H9 (cell line): ENCODE measurements at places on chromosomes 12 and 14.

GRCh38 chr12:47590771-47591360, 115.0 kb downstream of the RPAP3 start:
- no peak for DNase-seq
- no peak overlapping the region for H3K27ac ChIP-seq

DNA sequence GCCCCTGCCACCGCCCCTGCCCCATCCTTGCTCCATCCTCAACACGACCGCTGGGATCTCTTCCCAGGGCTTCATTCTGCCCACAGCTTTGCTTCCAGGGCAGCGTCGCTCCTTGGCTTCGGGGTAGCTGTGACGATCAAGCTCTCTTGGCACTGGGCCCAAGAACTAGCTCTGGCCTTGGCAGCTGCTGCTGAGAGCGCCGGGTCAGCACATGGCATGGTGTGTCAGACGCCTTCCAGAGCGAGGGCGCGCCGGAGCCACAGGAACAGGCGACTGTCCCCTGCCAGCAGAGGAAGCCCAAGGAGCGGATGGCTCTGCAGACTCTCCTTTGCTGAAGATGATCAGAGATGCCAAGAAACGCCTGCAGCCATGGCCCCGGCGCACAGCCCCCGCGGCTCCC, 15.9 kb downstream of the RAB35 start:
- H3K27ac ChIP-seq: no peak overlapping the region
- DNase-seq: no peak
- H3K4me3 ChIP-seq: no peak overlapping the region
- no peaks in the 10 kb centered on the region for H3K4me1 ChIP-seq
- H3K27me3 ChIP-seq: no peaks in the 10 kb centered on the region

DNA sequence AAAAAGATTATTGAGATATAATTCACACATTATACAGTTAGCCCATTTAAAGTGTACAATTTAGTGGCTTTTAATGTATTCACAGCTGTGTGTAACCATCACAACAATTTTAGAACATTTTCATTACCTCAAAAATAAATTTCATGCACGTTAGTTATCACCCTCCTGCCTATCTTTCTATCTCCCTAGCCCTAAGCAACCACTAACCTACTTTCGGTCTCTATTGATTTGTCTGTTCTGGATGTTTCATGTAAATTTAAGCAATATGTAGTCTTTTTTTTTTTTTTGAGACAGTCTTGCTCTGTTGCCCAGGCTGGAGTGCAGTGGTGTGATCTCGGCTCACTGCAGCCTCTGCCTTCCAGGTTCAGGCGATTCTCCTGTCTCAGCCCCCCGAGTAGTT, 439.4 kb downstream of the PCNX1 start:
- no peak overlapping the region for H3K27ac ChIP-seq
- no peaks in the 10 kb centered on the region; the same call in 2 of the 3 replicates for H3K36me3 ChIP-seq
- H3K27me3 ChIP-seq: no peaks in the 10 kb centered on the region
- no peak overlapping the region for H3K4me3 ChIP-seq
- no peaks in the 10 kb centered on the region; the same call in 1 of the 2 replicates for H3K4me1 ChIP-seq

- no peak overlapping the region for H3K27ac ChIP-seq
- H3K36me3 ChIP-seq: peaks cover 4% of the 10 kb centered on the region; the same call in 1 of the 2 replicates
- no peak for DNase-seq
- H3K4me3 ChIP-seq: no peak overlapping the region
Measured at GRCh38 chr12:64147011-64147631, 75.0 kb downstream of the KICS2 start.

DNA sequence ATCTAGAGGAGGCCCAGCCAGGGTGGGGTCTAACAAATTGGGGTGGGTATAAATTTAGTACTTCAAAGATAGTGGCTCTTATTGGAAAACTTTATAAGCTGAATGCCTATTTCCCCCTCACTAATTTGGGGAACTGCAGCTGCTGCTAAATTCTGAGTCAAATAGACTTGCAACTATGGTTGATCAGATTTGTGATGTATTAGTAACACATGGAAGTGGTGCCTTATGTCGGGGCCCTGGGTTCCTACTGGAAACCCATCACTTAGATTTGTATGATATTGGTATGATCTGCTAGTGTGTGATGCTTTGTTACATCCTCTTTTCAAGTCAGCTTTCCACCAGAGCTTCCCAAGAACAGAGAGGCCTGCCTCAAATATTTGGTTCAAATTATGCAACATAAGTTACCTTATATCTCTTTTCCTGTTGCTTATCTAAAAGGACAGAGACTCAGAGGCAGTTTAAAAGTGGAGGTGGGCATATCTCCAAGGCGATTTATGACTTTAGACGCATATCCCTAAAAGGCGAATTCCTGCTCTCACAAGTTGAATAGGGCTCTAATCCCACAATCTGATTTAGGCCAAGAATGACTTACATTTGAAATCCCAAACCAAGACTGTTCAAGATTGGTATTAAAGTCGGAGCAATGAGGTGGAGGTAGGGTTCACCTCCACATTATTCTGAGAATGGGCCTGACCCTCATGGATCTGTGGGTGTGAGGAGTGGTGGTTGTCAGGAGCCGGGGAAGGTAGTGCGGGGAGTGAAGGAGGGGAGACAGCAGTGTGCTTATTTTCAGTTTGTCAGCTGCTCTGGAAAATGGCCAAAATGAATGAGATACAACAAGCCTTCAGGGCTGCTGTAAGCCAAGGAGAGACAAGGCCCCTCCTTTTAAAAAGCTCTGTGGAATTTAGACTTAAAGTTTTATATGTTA, 425.8 kb downstream of the RAD51B start:
- DNase-seq: no peak
- no peak overlapping the region for H3K4me3 ChIP-seq
- peaks cover 9% of the 10 kb centered on the region; the same call in 1 of the 2 replicates for H3K4me1 ChIP-seq
- no peak overlapping the region for H3K27ac ChIP-seq
- H3K27me3 ChIP-seq: no peaks in the 10 kb centered on the region

GRCh38 chr14:106666341-106666740, 1140.0 kb downstream of the TMEM121 start:
- peaks cover 19% of the 10 kb centered on the region for H3K36me3 ChIP-seq
- no peak overlapping the region for H3K4me3 ChIP-seq
- no peak overlapping the region for H3K27ac ChIP-seq
- peaks cover 2% of the 10 kb centered on the region; the same call in 1 of the 2 replicates for H3K27me3 ChIP-seq
- no peak for DNase-seq

DNA sequence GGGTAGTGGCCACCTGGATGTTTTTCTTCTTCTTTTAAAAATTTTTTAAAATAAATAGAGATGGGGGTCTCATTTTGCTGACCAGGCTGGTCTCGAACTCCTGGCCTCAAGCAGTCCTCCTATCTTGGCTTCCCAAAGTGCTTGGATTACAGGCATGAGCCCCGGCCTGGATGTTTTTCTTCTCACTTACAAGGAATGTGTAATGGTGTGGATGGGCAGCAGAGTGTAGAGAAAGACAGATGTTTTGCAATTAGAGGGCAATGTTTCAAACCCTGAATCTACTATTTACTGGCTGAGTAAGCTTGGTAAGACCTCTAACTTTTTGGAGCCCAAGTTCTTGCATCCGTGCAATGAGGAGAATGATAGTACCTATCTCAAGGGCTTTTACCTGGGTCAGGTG, 48.1 kb downstream of the ADCK1 start:
- H3K36me3 ChIP-seq: peaks cover 3% of the 10 kb centered on the region; the same call in 2 of the 3 replicates
- no peak overlapping the region for H3K27ac ChIP-seq
- DNase-seq: no peak
- H3K4me3 ChIP-seq: no peak overlapping the region
- H3K27me3 ChIP-seq: no peaks in the 10 kb centered on the region

GRCh38 chr12:51200806-51201205, 17.1 kb downstream of the POU6F1 start:
- no peak overlapping the region for H3K27ac ChIP-seq
- no peak overlapping the region for H3K4me3 ChIP-seq
- peaks cover 4% of the 10 kb centered on the region; the same call in 1 of the 2 replicates for H3K36me3 ChIP-seq

DNA sequence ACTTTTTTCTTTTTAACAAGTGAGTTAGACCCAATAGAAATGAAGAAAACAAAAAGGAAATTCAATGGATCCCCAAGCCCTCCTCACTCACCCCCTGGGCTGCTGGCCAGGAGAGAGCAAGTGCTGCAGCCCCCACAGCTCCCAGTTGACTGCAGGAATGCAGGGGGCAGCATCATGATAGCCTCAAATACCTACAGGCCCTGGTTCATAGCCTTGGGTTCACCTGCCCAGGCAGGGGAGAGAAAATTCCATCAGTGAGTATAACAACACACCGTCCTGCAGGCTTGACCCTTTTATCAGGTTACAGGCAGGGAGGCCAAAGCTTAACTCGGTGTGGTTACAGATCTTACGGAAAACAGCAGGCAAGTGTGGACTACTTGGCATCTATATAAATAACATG, 76.3 kb downstream of the PHLDA1 start:
- no peaks in the 10 kb centered on the region for H3K27me3 ChIP-seq
- H3K27ac ChIP-seq: no peak overlapping the region
- H3K4me1 ChIP-seq: peaks cover 10% of the 10 kb centered on the region; the same call in 1 of the 2 replicates
- H3K36me3 ChIP-seq: no peaks in the 10 kb centered on the region; the same call in 2 of the 3 replicates
- peak; percentile 54 for DNase-seq

GRCh38 chr12:11879306-11879705, 191.4 kb upstream of the BCL2L14 start:
- no peak overlapping the region for H3K27ac ChIP-seq
- no peak for DNase-seq
- peaks cover 5% of the 10 kb centered on the region for H3K36me3 ChIP-seq
- H3K4me3 ChIP-seq: no peak overlapping the region
- H3K4me1 ChIP-seq: peaks cover 5% of the 10 kb centered on the region; the same call in 1 of the 2 replicates

GRCh38 chr14:20657216-20658211, 16.0 kb upstream of the OR6S1 start:
- peaks cover 4% of the 10 kb centered on the region; the same call in 1 of the 2 replicates for H3K27me3 ChIP-seq
- peak overlapping the region; percentile 88 for H3K4me3 ChIP-seq
- DNase-seq: peak; percentile 96
- H3K4me1 ChIP-seq: no peaks in the 10 kb centered on the region
- no peaks in the 10 kb centered on the region for H3K36me3 ChIP-seq
- no peak overlapping the region for H3K27ac ChIP-seq

GRCh38 chr14:98375566-98375965, 896.4 kb downstream of the BCL11B start:
- no peaks in the 10 kb centered on the region for H3K36me3 ChIP-seq
- no peak overlapping the region for H3K27ac ChIP-seq
- no peak for DNase-seq
- H3K4me1 ChIP-seq: no peaks in the 10 kb centered on the region

DNA sequence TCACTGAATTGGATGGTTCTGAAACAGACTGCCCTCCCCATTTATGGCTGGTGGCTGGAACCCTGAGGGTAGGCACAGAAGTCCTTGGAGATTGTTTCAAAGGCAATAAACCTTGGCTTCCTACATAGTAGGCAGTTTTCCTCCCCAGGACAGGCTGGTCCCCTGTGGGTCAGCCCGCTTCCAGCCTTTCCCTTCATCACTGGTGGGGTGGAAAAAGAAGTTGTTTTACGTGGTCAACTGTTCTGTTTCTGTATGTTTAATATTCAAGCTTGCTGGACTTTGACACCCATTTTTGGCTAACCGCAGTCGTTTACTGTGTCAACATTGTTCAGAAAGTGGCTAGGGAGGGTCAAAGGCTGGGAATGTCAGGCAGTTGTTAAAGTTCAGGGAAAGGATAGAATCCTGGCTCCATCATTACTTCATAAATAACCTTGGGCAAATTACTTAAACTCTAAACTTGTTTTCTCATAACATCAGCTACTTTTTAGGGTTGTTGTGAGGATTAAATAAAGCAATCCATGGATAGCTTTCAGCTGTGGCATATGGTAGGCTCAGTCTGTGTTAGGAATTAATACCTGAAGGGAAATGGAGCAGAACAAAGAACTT, 2.4 kb downstream of the KLHDC2 start:
- no peak overlapping the region for H3K27ac ChIP-seq
- peak overlapping the region; percentile 55; the same call in 2 of the 3 replicates for H3K4me3 ChIP-seq
- H3K36me3 ChIP-seq: peaks cover 14% of the 10 kb centered on the region
- no peaks in the 10 kb centered on the region for H3K27me3 ChIP-seq

GRCh38 chr12:124520907-124521306, 46.5 kb downstream of the NCOR2 start:
- H3K4me1 ChIP-seq: no peaks in the 10 kb centered on the region
- no peak overlapping the region for H3K4me3 ChIP-seq
- H3K27me3 ChIP-seq: no peaks in the 10 kb centered on the region
- H3K27ac ChIP-seq: no peak overlapping the region
- no peak for DNase-seq
- peaks cover 3% of the 10 kb centered on the region; the same call in 1 of the 3 replicates for H3K36me3 ChIP-seq

DNA sequence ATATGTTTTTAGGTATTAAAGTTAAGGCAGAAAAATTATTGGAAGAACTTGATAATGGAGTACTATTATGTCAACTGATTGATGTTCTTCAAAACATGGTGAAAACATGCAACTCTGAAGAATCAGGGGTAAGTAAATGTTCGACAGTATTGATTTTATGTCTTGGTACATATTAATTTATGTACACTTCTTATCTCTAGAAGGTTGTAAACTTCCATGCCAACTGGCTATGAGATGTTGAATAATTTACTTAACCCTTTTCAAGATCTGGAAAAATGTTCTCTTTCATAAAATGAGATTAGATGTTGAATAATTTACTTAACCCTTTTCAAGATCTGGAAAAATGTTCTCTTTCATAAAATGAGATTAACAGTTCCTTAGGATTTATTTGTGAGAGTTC, 28.1 kb downstream of the GAS2L3 start:
- H3K4me1 ChIP-seq: no peaks in the 10 kb centered on the region
- no peak overlapping the region for H3K27ac ChIP-seq
- H3K27me3 ChIP-seq: no peaks in the 10 kb centered on the region

- H3K36me3 ChIP-seq: no peaks in the 10 kb centered on the region
- no peak overlapping the region for H3K27ac ChIP-seq
- H3K4me3 ChIP-seq: no peak overlapping the region
- H3K4me1 ChIP-seq: peaks cover 2% of the 10 kb centered on the region; the same call in 1 of the 2 replicates
- H3K27me3 ChIP-seq: no peaks in the 10 kb centered on the region
- DNase-seq: peak; percentile 42
Measured at GRCh38 chr14:51304438-51304837, 64.4 kb downstream of the TMX1 start.

DNA sequence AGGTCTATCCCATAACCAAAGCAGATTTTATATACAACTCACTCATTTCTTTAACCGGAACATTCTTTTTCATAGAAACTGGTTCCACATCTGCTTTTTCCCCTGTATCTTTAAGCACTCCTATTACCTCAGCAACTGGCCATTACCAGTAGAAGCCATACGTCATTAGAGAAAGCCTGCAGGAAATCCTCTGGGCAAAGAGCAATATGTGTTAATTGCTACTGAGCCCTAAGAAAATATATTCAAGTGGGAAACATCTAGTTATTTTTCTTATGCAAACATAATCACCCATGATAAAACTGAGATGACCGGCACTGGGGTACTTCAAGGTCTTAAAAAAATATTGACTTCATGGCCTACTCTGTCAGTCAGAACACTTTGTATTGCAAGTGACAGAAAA, 28.2 kb upstream of the CPSF6 start:
- no peak overlapping the region for H3K27ac ChIP-seq
- no peak overlapping the region for H3K4me3 ChIP-seq
- H3K27me3 ChIP-seq: no peaks in the 10 kb centered on the region
- no peaks in the 10 kb centered on the region for H3K4me1 ChIP-seq
- no peak for DNase-seq

- no peaks in the 10 kb centered on the region for H3K4me1 ChIP-seq
- DNase-seq: no peak
- H3K36me3 ChIP-seq: peaks cover 16% of the 10 kb centered on the region
- H3K4me3 ChIP-seq: no peak overlapping the region
- H3K27me3 ChIP-seq: no peaks in the 10 kb centered on the region
Measured at GRCh38 chr12:86290615-86291014, 34.4 kb upstream of the MGAT4C start.

- peak; percentile 10 for DNase-seq
- no peaks in the 10 kb centered on the region for H3K27me3 ChIP-seq
- no peaks in the 10 kb centered on the region for H3K4me1 ChIP-seq
- H3K4me3 ChIP-seq: no peak overlapping the region
- H3K36me3 ChIP-seq: no peaks in the 10 kb centered on the region
Measured at GRCh38 chr14:94462219-94462551, 9.6 kb upstream of the SERPINA11 start.

- no peaks in the 10 kb centered on the region for H3K27me3 ChIP-seq
- H3K27ac ChIP-seq: no peak overlapping the region
- no peak for DNase-seq
- peaks cover 10% of the 10 kb centered on the region; the same call in 1 of the 2 replicates for H3K4me1 ChIP-seq
Measured at GRCh38 chr14:61469781-61470180, 148.4 kb downstream of the PRKCH start.
